Tongue (tissue), 3 donors: ENCODE measurements at places on chromosomes 3 and 15.

DNA sequence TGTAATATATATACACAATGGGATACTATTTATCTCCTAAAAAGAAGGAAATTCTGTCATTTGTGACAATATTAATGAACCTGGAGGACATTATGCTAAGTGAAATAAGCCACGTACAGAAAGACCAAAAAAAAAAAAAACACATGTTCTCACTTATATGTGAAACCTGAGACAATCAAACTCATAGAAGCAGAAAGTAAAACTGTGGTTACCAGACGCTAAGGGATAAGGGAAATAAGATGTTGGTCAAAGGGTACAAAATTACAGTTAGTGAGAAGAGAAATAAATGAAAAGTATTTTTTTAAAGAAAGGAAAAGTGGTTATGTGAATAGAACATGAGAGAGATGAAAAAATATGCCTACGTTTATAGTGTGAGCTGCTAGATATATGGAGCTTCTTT lies 101.1 kb downstream of the CPNE4 start:
- no peak for DNase-seq

DNA sequence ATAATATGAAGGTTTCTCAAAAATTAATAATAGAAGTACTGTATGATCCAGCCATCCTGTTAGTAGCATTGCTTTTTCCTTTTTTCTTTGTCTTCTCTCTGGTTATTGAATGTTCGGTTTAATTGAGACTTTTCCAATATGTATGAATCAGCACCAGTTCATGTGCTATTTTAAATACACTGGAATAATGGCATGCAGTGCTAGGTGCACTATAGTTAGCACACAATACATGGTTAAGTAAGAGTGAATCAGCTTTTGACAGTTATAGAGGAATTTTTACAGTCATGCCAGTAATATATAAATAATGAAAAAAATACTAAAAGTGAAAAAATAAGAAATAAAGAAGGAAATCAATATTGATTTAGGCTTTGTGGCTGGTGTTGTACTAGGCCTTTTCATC lies 113.8 kb upstream of the STRIT1 start:
- DNase-seq: no peak

- no peak for DNase-seq
These were observed 58.1 kb upstream of the PRR23E start for GRCh38 chr3:127134887-127135240.

- DNase-seq: no peak
These were observed 8.3 kb upstream of the UBE2E1 start for GRCh38 chr3:23797491-23797890.

GRCh38 chr3:193771011-193771652 lies 178.1 kb downstream of the OPA1 start:
- no peak for DNase-seq
